Right cardiac atrium (tissue), 5 donors: ENCODE measurements at places on chromosomes 11 and 22. TPM values are rescaled to one million over a fixed set of nuclear protein-coding genes. Genes with fewer than 3 reads are reported as not detected.

The CD3E gene
- 0.78 TPM for total RNA-seq

The FOSL1 gene
- total RNA-seq = 5.5 TPM

The FHIP1B gene
- 14.1 TPM for total RNA-seq

The DDI1 gene
- not detected for total RNA-seq

The AMOTL1 gene
- 56.2 TPM for total RNA-seq

The ANKK1 gene
- total RNA-seq = not detected

The PARVG gene
- total RNA-seq = 6.4 TPM

The TMEM191C gene
- total RNA-seq = 1.4 TPM

The SHISAL1 gene
- total RNA-seq = 1.5 TPM

The PYGM gene
- total RNA-seq = 55.6 TPM

The MIOX gene
- not detected for total RNA-seq
